ENCODE measurements at places on chromosomes 4 and X.

GRCh38 chr4:153207567-153207966, 3.3 kb downstream of the TRIM2 start:
- DNase-seq, result peak; percentile 46

GRCh38 chr4:8191136-8191747, 7.8 kb upstream of the SH3TC1 start:
- no peak for DNase-seq

DNA sequence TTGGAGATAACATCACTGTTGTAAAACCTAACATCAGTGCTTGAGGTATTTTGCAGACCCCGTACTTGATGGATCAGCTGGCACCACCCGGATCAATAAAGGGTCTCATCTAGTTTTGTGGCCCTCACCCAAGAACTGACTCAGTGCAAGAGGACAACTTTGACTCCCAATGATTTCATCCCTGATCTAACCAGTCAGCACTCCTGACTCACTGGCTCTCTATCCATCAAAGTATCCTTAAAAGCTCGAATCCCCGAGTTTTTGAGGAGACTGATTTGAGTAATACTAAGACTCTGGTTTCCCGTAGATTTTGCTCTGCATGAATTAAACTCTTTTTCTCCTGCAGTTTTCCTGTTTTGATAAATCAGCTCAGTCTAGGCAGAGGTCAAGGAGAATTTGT, 2498.1 kb downstream of the PCDH7 start:
- no peak for DNase-seq

GRCh38 chr4:80311130-80311529, 24.4 kb upstream of the CFAP299 start:
- DNase-seq, result no peak

- DNase-seq, result no peak
These were observed 31.1 kb downstream of the CEP44 start for GRCh38 chr4:174314770-174315169.

DNA sequence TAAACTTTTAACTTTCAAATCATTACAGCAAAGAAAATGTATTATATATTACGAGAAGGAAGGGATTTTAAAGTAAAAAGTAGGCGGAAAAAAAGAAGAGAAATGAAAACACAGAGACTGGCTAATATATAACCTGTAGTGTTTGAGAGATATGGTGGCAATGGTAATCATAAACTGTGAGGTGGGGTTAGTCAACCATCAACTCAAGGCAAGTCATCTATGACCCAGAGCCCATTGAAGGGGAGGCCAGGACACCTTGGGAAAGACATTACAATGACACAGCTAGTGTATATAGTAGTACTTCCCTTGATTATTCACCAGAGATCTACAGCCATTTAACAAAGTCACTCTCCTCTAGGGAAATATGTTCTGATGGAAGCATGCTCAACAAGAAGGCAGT, 423.9 kb upstream of the PITX2 start:
- DNase-seq, result no peak

- DNase-seq, result no peak
These were observed 107.9 kb downstream of the ZNF827 start for GRCh38 chr4:145830699-145831098.

DNA sequence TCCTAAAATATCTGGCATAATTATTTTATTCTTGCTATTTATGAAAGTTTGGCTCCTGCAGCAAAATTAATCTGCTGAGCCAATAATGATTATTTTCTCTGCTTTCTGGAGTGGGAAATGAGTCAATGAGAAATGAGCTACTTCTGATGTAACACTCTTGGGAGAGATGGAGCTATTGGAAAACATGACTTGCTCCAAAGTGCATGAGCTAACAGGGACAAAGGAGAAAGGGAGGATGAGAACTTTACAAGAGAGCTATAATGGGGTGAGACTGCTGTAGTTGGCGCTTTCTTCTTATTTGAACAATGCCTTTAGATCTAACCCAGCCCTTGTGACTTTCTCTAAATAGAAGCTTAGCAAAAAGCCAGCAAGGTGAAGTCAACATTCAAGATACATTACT, 615.1 kb downstream of the ANKRD50 start:
- no peak for DNase-seq

GRCh38 chr4:30903502-30904214, 183.5 kb downstream of the PCDH7 start:
- no peak for DNase-seq

- DNase-seq, result peak; percentile 30
These were observed at the start of gene TMEM47 for GRCh38 chrX:34656842-34657725. Gene TMEM47, minus strand, starts transcription at chrX:34657285. Its CDS starts 256 bp downstream, at chrX:34657029.

DNA sequence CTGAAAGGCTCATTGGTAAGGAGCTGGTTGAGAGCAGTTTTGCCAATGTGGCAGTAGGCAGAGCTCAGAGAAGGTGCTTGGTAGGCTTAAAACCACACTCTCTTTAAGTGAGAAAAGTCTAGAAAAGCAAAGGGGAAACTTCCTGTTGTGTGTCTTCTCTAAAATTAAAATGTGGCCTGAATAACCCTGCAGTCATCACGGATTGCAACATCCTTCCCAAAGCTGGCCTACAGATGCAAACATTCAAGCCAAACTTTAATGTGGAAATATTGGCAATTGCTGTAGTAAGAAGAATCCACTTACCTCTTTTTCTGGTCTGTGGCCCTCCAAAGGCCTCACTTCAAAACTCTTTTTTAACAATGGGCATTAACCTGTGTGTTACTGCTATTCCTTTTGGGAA, 348.5 kb downstream of the OPHN1 start:
- no peak for DNase-seq

DNA sequence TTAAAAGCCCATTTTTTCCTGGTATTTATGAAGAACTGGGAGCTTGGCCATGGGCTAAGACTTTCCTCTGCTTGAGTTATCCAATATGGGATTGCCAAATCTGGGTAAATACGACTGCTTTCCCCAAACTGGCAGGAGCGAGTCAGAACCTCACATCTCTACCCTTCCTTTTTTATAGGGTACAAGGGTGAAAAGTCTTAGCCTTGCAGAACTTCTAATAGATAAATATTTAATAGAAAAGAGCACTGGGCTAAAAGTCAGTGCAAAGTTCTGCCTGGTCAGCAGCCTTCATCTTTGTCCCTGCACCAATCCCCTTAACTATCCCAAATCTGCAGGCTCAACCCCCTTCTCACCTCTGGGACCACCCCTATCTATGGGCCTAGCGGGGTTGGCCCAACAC, 61.6 kb upstream of the ACSL1 start:
- no peak for DNase-seq

- DNase-seq, result peak; percentile 0
These were observed 68.3 kb downstream of the FMR1NB start for GRCh38 chrX:148049441-148049840.

DNA sequence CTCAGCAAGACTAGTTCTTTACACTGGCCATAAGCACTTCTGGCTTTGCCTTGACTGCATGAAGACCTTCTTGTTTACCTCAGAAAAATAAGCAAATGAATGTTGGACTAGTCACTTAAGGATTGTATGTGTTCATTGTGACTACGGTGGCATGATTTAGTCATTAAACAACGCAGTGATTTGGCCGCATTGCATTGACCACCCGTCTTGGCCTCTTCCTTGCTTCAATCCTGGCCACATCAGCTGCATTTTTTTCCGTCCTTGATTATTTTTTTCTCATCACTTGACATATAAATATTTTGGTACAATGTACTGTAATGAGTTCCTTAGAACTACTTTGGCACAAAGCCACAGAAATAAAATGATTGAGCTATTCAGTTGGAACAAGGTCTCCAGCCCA, 656.2 kb downstream of the RAB28 start:
- DNase-seq, result no peak

DNA sequence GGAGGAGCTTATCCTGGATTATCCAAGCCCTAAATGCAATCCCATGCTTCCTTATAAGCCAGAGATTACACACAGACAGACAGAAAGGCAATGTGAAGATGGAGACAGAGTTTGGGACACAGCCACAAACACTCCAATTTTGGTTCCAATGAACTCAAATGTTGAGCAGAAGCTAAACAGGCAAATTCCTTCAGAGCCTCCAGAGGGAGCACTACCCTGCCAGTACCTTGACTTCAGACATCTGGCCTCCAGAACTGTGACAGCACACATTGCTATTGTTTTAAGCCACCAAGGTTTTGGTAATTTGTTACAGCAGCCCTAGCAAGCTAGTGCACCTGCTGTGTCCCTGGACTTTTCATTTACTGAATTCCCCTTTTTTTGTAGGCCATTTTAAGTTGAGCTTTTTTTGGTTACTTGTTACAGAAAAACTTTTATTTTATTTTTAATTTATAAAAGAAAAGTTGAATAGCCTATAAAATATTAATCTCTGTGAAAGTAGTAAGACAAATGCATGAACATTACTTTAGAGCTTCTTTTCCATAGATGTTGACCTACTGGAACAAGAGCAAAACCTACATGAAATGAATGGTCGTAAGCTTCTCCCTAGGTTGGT, 33.4 kb upstream of the SRD5A3 start:
- DNase-seq, result no peak

DNA sequence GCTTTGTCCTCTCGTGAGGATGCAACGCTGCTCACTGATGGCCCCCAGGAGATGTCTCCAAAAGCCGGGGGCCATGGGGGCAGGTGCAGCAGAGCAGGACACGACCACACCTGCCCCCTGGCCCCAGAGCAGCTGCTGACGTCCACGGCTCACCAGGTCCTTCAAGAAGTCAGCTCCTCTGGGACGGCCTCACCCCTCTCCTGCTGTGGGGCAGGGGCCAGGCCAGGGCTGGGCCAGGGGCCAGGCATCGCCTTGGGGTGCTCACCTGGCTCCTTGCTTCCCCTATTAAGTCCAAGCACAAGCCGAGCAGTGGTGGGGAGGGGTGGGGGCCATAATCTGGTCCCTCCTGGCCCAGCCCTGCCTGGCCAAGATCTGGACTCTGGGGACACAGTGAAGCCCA, 28.6 kb upstream of the MXD4 start:
- DNase-seq, result no peak

DNA sequence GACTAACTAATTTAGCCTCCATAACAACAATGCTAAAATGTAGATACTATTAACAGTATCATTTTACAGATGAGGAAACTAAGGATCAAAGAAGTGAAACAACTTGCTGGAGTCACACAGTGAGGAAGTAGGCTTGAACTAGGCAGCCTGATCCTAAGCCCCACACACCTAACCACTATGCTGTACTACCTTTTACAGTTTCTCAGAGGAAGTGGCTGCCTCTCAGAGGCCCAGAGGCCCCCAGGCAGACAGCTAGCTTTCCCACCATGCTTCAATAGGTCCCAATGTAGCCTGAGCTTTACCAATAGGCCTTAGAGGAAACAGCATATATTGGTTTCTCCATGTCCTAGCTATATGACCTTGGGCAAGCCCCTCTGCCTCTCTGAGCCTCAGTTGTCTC, 69.4 kb upstream of the PJA1 start:
- DNase-seq, result no peak

- DNase-seq, result no peak
These were observed 541 bp upstream of the FIP1L1 start for GRCh38 chr4:53376900-53377299.

DNA sequence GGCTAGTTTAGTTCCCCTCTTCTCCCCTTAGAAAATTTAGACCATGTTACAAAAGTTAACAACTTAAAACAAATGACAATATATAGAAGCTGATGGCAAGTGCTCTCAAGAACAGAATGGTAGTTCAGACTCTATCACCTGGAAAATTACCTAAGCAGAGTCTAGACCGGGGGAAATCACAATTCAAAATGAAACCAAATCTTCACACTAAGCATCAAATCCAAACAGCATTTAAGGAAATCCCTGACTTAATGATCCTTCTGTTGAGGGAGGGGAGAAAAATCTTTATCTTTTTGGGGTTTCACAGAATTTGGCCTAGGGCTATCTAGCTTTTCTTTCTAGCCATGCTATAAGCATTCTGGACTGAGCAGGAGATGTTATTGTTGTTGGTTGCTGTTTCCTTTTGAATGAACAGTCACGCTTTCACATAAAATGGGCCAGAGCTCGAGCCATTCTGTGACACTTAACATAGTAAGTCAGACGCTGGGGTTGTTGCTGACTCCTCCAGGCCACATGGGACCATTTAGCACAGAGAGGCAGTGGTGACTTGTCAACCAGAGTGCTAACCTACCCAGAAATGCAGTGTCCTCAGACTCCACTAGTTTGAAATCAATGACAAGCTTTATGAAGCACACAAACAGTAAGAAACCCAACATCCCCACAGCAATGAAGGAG, 16.0 kb upstream of the LSM6 start:
- DNase-seq, result no peak

DNA sequence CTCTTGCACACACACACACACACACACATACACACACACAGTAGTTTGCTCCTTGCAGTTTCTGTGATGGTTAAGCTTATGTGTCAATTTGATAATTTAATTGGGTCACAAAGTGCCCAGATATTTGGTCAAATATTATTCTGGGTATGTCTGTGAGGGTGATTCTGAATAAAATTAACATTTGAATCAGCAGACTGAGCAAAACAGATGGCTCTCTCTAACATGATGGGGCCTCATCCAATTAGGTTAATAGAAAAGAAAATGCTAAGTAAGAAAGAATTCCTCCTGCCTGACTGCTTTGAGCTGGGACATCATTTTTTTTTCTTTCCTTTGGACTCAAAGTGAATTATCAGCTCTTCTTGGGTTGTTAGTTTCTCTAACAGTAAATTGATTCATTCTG, 191.2 kb upstream of the INTU start:
- no peak for DNase-seq

- DNase-seq, result no peak
These were observed 1.1 kb upstream of the BDH2 start for GRCh38 chr4:103100691-103101090.

DNA sequence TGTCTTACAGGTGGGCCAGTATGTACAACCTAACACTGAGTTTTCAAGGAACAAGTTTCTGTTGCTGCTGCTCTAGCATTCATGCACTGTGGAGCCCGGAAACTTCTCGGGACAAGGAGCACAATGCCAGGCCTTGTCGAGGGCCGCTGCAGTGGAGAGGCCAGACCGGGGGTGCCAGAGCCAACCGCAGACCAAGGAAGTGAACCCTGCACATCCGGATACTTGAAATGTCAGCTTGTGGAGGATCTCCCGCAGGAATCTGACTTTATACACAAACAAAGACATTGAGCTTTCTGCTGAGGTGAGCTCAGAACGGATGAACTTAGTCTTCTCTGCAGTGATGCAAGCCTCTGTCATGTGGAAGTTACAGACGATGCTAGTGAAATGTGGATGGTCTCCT, 99.5 kb downstream of the ZNF827 start:
- no peak for DNase-seq

GRCh38 chr4:139454111-139455045, at the start of gene RAB33B:
Gene RAB33B, plus strand, starts transcription at chr4:139454121. Its CDS starts 75 bp downstream, at chr4:139454196.
- DNase-seq, result peak; percentile 43

GRCh38 chr4:52728691-52729240, 22.5 kb downstream of the ERVMER34-1 start:
- peak; percentile 70 for DNase-seq

- no peak for DNase-seq
These were observed 34.7 kb downstream of the SORCS2 start for GRCh38 chr4:7227008-7227407.

GRCh38 chr4:77827343-77827742, 8.2 kb upstream of the CNOT6L start:
- DNase-seq, result no peak

- DNase-seq, result peak; percentile 77
These were observed 1.5 kb downstream of the TRIM2 start for GRCh38 chr4:153205757-153206156.

GRCh38 chr4:42417550-42417949, 20.3 kb downstream of the SHISA3 start:
- no peak for DNase-seq

- no peak for DNase-seq
These were observed 477.1 kb downstream of the DTHD1 start for GRCh38 chr4:36758312-36759178.
